ENCODE measurements at places on chromosomes 2 and 18.

GRCh38 chr18:76643199-76643598 is 148.2 kb upstream of the ZNF516 start:
- no peak for DNase-seq

GRCh38 chr2:21467910-21468309 is 344.1 kb downstream of the TDRD15 start:
- no peak for DNase-seq

GRCh38 chr2:105969552-105969951 is 224.5 kb downstream of the UXS1 start:
- no peak for DNase-seq

- no peak for DNase-seq
These were observed 6.8 kb upstream of the SNED1 start for GRCh38 chr2:240991378-240992263.

Data from iPS DF 19.7 (cell line).